NT2/D1 (cell line): ENCODE measurements at places on chromosomes 13 and 19.

DNA sequence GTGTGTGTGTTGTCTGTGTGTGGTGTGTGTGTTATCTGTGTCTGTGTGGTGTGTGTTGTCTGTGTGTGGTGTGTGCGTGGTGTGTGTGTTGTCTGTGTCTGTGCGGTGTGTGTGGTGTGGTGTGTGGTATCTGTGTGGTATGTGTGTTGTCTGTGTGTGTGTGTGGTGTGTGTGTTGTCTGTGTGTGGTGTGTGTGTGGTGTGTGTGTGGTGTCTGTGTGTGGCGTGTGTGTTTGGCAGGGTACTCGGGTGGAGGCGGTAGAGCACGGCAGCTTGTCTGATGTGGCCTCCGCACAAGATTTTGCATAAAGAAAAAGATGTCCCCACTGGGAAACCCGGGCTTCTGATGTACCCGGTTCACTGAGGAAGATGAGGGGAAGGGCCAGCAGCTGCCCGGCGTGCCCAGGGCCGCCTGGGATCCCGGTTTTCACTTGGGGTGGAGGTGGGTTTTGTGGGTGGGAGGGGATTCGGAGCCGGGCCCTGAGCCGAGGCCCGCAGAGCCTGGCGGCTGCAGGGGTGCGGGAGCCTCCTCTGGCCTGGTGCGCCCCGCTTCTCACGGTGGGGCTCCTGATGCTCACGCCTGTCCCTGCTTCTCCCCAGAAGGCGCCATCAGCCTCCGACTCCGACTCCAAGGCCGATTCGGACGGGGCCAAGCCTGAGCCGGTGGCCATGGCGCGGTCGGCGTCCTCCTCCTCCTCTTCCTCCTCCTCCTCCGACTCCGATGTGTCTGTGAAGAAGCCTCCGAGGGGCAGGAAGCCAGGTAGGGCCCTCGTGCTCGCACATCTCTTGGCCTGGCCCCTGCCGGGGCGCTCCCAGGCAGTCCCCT is 21.2 kb downstream of the HDGFL2 start:
- DNase-seq: no peak

DNA sequence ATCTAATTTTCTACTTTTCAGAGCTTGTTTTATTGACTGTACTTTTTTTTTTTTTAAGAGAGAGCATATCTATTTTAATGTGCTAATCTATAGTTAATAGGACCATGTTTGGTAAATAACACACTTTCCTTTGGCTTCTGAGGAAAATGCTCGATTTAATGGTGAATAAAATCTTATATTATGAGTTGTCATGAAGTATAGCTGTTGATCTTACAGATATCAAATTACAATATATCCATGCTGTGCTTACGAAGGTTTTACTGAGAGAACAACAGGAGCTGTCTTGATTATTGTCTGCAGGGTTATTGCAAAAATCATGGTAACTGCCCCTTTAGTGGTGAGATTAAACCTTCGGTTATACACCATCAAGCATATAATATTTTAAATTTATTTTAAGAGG is 29.6 kb downstream of the URI1 start:
- no peak for DNase-seq

- DNase-seq: no peak
Observed at GRCh38 chr19:21611659-21612402, 106.4 kb downstream of the ZNF429 start.

GRCh38 chr19:703651-704446 is 4.9 kb upstream of the PALM start:
- DNase-seq: peak; percentile 83

GRCh38 chr13:91136806-91137205 is 210.7 kb upstream of the MIR17HG start:
- DNase-seq: no peak

DNA sequence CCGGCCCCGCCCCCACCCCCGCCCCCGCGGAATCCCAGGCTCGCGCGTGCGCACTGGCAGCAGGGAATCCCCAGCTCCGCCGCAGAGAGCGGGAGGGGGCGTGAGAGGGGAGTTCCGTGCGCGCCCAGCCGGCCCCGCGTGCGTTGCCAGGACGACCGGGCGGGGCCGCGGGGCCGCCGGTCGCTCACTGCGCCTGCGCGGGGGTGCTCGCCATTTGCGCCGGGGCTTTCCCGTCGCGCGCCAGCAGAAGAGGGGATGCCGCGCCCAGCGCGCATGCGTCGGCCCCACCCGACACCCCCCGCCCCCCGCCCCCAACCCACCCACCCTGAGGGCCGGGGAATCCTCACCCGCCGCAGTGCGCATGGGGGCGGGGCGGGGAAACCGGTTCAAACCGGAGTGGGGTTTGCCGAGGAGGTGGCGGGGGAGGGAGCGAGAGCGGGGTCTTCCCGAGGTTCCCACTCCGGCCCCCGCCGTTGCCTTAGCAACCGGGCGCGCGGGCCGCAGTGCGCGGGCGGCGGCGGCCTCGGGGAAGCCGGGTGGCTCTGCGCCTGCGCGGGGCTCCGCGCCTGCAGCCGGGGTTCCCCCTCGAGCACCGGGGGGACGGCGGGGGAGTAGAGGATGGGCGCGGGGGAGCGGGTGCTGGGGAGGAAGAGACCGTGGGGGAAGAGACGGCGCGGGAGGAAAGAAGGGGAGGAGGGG is 15.1 kb downstream of the CCDC124 start:
- DNase-seq: peak; percentile 87

- no peak for DNase-seq
Observed at GRCh38 chr13:79621449-79621848, 140.5 kb downstream of the NDFIP2 start.

- DNase-seq: no peak
Observed at GRCh38 chr13:39486758-39487157, 116.2 kb downstream of the LHFPL6 start.

DNA sequence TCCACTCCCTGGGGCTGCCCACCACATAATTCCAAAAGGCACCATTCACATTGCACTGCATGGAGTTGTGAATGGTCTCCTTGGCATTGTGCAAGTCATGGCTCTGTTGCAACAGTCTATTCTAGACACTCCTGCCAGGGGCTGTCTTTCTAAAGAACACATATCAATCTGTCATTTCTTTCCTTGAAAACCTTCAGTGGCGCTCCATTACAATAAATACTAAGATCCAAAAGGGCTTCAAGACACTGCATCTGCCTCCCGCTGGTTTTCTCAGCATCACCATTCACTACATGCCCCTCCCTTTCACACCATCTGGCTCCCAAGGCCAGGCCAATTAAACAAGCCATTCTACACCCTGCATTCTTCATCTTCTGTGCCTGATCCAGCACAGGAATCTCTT is 32.2 kb upstream of the TM9SF2 start:
- DNase-seq: peak; percentile 13

DNA sequence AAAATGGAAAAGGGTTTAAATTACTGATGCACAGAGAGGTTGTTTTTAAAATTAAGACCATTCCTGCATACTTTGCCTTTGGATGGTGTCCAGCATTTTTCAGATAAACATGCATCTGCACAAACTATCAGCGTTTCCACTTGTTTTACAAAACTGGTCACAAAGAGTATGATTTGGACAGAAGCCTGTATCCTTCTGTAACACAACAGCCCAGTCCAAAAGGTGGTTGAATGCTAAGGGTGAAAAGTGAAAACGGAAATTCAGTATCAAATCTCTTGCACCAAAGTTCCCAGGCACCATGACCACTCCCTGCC is 21.7 kb upstream of the DOCK9 start:
- no peak for DNase-seq

GRCh38 chr19:38285567-38285966 is 18.5 kb upstream of the C19orf33 start:
- no peak for DNase-seq

DNA sequence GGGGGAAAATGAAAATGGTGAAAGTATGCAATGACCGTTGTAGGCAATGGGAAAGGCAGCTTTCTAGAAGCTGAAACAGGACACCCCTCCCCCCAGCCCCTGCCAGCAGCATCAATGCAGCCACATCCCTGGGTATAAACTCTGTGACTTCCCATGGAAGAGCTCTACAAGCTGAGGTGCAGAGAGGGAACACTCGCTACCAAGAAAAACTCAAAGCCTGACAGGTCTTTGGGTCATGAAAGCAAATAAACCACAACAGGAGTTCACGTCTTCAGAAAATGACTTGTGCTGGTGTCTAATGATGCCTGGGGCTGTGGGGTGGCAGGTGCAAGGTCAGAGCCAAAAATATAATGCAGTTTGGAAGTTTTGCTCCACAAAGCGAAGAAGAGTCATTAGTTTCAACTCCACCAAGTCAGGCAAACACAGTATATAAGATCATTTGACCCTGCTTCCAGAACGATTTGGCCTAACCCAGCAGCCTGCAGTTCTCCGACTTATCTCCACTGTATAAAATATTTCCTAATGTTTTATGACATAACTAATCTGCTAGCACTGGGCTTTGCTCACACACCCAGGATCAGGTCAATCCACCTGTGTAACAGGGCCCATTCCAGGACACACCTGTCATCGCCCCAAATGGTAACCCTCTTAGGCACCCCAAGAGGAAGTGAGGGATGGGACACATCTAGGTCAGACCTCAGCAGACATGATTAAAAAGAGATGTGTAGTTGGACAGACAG is 102.1 kb downstream of the IRS2 start:
- DNase-seq: no peak

DNA sequence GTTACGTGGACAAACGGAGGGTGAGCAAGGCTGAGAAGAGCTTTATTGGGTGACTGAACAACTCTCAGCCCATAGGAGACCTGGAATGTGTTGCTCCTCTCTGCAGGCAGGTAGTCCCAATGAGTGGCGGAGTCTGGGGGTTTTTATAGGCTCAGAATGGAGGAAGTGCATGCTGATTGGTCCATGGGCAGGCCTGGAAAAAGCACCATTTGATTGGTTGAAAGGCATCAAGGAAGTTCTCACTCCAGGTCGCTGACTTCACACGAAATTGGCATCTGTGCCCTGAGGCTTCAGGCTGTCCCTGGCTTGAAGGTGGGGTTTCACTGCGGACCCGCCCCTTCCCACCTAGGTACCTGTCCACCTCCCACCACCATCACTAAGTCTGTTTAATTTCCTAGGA is 65.4 kb downstream of the SPATA13 start:
- no peak for DNase-seq

- no peak for DNase-seq
Observed at GRCh38 chr19:34493649-34494044, 12.1 kb downstream of the WTIP start.

DNA sequence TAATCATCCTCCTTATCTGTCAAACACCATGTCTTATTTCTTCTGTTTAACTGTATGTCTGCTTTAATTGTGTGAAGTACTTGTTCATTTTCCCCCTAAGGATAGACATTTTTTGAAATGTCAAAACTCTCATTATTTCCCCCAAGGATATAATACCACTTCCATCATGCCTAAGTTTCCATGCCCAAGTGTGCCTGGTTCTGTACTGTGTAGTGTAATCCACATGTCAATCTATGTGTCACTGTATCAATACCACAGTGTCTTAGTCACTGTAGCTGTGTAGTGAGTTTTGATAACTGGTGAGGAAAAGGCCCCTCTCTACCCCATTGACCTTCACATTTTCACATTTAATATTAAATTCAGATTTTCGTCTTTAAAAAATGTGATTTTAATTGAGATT is 1265.5 kb downstream of the PCDH9 start:
- no peak for DNase-seq

DNA sequence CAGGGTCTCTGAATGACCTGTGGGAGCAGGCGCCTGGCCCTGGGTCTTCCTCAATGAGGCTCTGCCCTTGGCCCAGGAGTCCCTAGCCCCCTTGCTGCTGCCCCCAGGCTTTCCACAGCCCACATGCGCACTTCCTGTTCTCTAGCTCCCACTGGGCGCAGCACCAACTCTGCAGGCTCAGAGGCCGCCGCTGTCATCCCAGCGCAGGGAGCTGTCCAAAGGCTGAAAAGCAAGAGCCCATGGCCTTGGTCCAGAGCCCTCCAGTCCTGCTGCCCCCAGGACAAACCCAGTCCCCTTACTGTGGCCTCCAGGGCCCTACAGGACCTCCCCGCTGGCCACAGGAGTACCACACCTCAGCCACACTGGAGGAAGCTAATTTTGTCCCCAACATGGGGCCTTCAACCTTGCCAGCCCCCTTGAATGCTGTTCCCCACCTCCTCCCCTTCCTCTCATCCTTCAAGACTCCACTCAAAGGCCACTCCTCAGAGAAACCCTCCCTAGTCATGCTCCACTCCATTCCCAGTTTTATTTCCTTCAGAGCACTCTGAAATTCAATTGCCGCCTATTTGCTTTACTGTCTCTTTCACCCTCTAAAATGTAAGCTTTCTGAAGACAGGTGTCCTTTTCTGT is 8.0 kb upstream of the POU2F2 start:
- no peak for DNase-seq

- DNase-seq: no peak
Observed at GRCh38 chr19:18478545-18479311, 40.8 kb upstream of the ISYNA1 start.
